T-cell (primary cell): ENCODE measurements at places on chromosomes 6 and 20.
A peak's percentile ranks its signal among the peaks of the same experiment; 100 is the strongest.

- DNase-seq, result no peak
Measured at GRCh38 chr6:169044381-169045230, 209.0 kb downstream of the THBS2 start.

- no peak for DNase-seq
Measured at GRCh38 chr20:3543901-3544507, 73.2 kb downstream of the ATRN start.

- no peak for DNase-seq
Measured at GRCh38 chr6:11093376-11093625, 333 bp upstream of the SMIM13 start.

GRCh38 chr6:132070356-132070755 lies 119.2 kb upstream of the CCN2 start:
- no peak for DNase-seq

GRCh38 chr20:25690427-25690826 lies 6.2 kb downstream of the ZNF337 start:
- no peak for DNase-seq

GRCh38 chr20:59567585-59568508 lies 36.5 kb upstream of the PHACTR3 start:
- DNase-seq, result no peak

DNA sequence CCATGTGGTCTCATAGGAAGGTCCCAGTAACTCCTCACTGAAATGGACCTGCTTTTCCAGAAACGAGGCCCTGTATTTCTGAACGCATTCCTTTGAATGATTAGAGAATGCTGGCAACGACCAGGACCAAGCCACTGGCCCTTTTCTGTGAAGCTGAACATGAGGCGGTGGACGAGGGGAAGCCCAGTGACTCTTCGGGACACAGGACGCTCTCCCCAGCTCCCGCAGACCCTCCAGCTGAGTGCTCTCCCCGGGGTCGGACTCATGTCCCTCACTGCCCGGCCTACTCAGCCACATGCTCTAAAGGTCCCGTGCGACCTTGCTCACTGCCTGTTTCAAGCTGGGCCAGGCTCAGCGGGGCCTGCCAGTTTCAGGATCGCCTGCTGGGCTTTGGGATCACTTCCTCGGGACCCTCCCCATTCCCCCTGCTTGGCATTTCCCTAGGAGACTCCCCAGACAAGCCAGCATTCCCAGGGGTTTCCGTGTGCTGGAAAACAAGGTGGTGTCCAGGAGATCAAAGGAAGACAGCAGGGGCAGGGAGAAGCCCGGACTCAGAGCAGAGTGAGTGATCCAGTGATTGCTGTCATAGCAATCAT lies 2.6 kb upstream of the CST9 start:
- DNase-seq, result no peak

DNA sequence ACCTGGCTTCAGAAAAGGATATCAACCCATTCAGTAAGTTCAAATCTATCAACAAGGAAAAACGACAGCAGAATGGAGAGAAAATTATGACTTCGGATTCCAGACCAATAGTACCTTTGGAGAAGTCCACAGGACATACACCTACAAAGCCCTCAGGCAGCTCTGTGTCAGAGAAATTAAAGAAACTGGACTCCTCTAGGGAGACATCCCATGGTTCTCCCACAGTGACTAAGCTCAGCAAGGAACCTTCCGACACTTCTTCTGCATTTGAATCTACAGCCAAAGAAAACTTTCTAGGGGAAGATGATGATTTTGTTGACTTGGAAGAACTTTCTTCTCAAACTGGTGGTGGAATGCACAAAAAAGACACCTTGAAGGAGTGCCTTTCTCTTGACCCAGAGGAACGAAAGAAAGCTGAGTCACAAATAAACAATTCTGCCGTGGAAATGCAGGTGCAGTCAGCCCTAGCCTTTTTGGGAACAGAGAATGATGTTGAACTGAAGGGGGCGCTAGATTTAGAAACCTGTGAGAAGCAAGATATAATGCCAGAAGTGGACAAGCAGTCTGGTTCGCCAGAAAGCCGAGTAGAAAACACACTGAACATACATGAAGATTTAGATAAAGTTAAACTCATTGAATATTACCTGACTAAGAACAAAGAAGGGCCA lies 67.4 kb upstream of the HINT3 start:
- peak; percentile 9 for DNase-seq

DNA sequence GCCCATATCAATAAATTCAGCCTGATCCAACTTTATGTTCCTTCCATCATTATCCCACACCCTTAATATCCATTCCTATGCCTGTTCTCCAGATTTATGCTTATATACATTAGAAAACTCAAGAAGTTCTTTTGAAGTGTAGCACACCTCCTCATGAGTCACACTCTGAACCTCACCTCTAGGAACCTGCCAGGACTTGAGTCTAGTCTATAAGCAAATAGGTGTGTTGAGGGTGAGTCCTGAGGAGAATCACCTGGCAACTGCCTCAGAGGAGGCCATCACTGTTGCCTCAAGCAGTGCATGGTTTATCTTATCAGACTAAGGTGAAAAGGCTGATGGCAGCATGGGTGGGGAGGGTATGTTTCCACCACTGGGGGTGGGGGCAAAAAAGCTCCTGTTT lies 496.7 kb downstream of the C6orf118 start:
- no peak for DNase-seq

DNA sequence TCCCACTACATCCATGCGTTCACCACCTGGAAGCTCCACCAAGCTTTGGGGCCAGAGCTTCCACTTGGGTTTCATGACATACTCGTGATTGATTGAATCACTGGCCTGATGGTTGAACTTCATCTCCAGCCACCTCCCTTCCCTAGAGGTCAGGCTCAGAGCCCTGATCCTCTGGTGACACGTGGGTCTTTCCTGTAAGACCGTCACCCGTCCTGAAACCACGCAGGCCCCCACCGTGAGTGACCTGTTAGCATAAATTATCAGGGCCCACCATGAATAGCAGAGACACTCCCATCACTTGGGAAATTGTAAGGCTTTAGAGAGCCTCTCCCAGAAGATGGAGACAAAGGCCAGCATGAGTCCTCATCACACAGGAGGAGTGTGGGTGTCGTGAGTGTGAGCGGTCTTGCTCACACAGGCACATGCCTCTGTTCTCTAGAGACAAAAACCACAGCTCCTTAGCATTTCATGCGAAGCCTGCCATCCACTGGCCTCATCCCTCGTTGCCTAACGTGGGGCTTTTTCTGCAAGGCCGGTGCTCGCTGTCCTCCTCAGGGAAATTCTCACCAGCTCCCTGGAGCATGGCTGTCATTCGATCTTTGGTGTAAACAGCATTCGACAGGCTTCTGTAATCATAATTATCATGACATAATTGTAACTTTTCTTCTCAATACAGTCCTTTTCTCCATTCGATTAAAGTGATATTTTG lies 65.1 kb upstream of the DUSP22 start:
- no peak for DNase-seq

DNA sequence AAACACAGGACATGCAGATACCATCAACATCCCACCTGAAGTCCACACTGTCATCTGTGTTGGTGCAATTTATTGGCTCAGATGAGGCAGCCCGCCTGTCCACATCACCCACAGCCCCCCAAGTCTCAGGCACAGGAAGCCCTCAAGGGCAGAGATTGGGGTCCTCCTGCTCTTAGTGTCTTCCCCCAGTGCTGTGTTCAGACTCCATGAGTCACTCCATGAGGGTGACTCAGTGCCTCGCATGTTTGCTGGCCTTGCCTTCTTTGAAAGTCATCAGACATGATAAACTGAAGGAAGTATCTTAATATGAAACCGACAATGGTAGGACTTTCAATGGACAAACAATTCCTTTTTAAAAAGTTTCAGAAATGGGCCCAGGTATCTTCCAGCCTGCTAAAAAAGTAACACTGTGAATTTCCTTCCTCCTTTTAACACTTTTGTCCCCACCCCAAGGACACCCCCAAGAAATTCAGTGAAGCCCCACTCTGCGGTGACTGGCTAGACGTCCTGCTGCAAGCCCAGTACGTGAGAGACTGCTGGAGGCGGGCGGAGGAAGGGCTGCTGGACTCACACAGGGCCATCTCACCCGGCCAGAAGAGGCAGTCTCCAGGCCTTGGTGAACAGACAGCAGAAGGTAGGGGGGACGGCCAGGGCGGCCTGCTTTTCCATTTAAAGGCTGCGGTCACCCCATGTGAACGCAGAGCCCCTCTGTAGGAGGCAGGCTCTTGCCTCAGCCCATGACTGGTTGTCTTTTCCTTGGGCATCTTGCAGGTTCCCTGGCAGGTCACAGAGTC lies 43.0 kb upstream of the KCNK16 start:
- no peak for DNase-seq

DNA sequence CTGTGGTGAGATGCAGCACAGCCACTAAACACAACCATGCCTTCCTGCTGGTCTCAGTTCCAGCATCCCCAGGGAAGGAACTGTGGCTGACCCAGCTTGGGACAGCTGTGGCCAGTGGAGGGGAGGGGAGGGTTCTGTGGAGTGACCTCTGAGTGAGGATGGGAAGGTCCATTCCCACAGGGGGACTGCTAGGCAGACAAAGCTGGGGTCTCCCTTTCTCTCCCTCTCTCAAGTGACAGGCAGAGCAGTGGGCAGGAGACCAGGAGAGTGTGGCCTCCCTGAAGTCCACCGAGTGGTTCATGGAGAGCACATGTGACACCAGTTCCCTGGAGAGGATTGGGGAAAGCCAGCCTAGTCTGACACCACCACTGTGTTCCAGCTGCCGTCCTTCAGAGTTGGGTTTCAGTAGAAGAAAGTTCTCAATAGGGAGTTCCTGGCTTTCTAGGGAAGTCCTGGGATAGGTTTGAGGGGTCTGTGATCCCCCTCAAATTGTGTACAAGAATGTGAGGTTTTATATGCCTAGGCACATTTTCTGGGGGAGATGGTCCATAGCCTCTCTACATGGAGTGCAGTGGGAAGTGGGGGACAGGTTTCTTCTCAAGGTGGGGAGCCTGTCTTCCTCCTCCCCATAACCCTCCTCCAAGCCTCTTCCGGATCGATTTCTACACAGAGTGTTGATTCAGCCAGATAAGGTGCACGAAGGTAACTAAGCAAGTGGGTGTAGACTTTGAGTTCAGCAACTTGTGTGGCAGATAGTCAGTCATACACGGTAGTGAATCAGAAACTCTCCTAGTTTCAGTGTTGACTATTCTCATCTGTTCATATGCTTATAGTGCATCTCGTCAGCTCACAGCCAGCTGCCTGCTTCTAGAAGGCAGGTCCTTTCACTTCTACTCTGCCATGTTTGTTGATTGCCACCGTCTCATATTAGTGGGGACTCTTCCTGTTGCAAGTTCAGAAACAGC lies 18.9 kb downstream of the MANBAL start:
- DNase-seq, result no peak

DNA sequence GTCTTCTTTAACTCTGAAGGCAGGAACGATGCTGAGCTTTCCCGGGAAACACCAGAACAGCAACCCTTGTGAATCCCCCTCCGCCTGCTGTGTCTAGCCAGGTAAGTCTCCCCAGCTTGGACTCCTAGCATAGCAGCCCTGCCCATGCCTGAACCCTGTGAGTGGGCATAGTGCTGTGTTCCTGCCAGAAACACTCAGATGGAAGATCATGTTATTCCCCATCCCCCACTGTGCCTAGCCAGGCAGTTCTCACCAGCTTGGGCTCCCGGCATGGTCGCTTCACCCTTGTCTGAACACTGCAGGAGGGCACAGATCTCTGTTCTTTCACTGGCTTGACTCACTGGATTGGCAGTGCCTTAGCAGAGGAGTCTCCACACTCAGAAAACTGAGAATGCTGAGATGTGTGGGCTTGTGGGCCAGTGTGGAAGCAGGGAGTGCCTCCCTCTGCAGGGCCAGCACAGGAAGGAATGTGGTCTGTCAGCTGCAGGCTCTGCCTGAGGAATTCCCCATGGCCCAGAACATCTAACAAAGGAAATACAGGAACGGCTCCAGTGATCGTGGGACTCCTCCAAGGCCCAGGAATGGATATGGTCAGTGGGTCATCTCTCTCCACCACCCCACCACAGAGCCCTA lies 440.1 kb upstream of the ADGRB3 start:
- no peak for DNase-seq

GRCh38 chr6:125846292-125847024 lies 55.7 kb downstream of the NCOA7 start:
- DNase-seq, result no peak

GRCh38 chr20:63232235-63233060 lies 3.3 kb upstream of the BIRC7 start:
- no peak for DNase-seq

DNA sequence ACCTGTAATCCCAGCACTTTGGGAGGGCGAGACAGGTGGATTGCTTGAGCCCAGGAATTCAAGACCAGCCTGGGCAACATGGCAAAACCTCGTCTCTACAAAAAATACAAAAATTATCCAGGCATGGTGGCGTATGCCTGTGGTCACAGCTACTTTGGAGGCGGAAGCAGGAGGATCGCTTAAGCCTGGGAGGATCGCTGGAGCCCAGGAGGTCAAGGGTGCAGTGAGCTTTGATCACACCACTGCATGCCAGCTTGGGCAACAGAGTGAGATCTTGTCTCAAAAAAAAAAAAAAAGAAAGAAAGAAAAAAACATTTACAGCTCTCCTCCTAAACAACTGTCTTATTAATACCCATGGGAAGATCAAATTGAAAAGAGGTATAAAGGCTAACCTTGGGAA lies 8.8 kb upstream of the MYMX start:
- DNase-seq, result no peak

DNA sequence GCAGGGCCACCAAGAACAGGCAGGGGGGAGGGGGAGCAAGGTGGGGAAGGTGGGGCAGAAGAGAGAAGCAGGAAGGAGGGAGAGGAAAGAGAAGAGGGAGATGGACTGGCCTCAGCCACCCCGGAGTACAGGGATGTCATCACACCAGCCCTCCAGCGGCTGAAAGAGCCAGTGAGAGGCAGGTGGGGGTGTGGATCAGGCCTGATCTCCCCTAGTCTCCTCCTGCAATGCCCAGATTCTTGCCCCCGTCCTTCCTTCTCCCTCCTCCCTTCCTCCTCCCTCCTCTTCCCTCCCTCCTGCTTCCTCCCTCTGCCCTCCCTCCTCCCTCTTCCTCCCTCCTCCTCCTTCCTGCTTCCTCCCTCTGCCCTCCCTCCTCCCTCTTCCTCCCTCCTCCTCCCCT lies 61.5 kb downstream of the YTHDF1 start:
- no peak for DNase-seq

- DNase-seq, result no peak
Measured at GRCh38 chr6:17867880-17868279, 119.6 kb downstream of the KIF13A start.

DNA sequence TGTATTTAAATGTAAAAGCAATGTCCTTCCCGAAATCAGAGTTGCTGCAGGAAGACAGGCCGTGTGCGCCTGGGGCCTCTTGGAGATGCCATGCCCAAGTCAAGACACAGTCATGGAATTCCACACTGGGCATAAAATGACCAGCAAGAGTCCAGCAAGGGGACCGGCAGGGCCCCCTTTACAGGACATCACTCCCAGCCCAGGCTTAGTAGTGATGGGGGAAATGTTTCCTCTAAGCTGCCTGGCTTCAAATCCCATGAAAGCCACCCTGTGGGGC lies 1.9 kb upstream of the PPP1R3G start:
- DNase-seq, result no peak

- DNase-seq, result no peak
Measured at GRCh38 chr20:60650087-60650486, 602.0 kb upstream of the CDH4 start.

- DNase-seq, result no peak
Measured at GRCh38 chr6:7827142-7827541, 83.4 kb downstream of the TXNDC5 start.
